Activated naive CD8-positive, alpha-beta T cell treated with anti-CD3 and anti-CD28 coated beads for 36 hours (primary cell): ENCODE measurements at places on chromosomes 13 and 19. TPM values are rescaled to one million over a fixed set of nuclear protein-coding genes. Genes with fewer than 3 reads are reported as not detected.

The ATP12A gene
- total RNA-seq, result 0.66 TPM

The IZUMO2 gene
- not detected for total RNA-seq

The EHD2 gene
- 0.68 TPM for total RNA-seq

The FZR1 gene
- total RNA-seq, result 39.6 TPM

The ZNF709 gene
- total RNA-seq, result 1.8 TPM

The SIGLEC5 gene
- not detected for total RNA-seq

The GNG8 gene
- total RNA-seq, result 21.3 TPM

The ZNF525 gene
- 22.4 TPM for total RNA-seq

The C19orf67 gene
- not detected for total RNA-seq

The GIPC1 gene
- total RNA-seq, result 22.5 TPM

The MEDAG gene
- total RNA-seq, result not detected
